ENCODE measurements at places on chromosomes 2 and 18. TPM values are rescaled to one million over a fixed set of nuclear protein-coding genes. Genes with fewer than 3 reads are reported as not detected.

GRCh38 chr2:217529271-217529670 lies 473.5 kb downstream of the TNS1 start:
- DNase-seq, result no peak

DNA sequence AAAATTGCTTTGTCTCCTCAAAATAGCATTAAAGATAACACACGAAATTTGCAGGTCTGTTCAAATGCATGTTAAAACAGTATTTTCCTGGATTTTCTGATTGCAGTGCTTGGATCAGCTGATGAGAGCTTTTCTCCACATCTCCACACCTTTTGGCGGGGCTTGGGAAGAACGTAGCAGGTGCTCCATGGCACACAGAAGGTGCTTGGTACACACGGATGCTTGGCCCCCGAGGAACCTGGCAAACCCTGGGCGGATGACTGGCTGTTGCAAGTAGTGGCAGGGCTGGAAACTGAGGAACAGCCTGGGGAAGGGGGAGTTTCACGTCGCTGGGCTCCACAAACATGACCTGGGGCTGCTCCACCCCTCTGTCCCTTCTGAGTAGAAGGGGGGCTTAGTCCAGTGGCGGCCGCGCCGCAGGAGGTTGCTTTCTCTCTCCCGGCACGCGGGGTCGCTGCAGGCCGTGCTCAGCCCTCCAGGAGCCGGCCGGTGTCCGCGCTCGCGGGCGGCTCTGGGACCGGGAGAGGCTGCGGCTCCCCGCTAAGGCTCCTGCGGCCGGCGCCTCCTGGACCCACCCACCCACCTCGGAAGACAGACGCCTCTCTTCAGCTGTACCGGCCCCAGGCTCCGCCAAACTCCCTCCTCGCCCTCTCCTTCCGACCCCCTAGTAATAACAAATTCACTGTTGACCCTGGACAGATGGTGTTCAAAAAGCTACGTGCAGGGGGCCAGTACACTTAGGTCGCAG lies 69.3 kb downstream of the MARCO start:
- DNase-seq, result no peak

DNA sequence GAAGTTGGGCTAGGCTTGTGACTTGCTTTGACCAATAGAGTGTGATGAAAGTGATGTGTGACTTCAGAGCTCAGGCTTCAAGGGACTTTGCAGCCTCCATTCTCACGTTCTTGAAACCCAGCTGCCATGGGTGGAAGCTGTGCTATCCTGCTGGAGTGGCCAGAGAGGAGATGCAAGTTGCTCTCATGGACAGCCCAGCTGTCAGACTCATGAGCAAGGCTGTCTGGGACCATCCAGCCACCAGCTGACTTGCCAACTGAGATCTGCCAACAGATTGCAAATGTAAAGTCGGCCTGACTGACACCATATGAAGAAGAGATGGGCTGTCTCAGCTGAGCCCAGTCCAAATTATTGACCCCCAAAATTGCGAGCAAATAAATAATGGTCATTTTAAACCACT lies 226.4 kb upstream of the CXCR4 start:
- DNase-seq, result no peak

DNA sequence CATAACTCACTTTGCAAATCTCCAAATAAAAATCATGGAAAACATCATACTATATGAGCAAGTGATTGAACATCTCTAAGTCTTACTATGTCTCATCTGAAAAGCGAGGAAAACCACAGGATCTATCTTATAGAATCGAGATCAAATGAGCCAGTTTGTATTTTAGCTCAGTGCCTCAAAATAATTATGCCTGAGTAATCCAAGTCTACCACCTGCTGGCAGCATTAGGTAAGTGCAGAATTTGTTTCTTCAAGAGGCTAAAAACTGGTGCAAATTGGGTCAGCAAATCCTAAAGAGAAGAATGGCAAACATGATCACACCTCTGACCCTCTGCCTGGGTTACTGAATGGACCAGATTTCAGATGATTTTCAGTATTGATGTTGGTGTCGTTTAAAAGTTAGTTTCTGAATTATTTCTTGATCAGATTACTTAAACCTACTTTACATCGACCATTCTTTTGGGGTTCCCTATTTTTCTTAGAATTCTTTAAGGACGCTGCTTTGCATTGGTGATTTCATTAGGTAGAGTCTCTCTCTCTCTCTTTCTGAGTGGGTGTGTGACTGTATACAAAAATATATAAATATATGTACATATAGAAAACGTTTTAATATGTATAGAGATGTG lies 12.7 kb upstream of the FHOD3 start:
- DNase-seq, result peak; percentile 64

DNA sequence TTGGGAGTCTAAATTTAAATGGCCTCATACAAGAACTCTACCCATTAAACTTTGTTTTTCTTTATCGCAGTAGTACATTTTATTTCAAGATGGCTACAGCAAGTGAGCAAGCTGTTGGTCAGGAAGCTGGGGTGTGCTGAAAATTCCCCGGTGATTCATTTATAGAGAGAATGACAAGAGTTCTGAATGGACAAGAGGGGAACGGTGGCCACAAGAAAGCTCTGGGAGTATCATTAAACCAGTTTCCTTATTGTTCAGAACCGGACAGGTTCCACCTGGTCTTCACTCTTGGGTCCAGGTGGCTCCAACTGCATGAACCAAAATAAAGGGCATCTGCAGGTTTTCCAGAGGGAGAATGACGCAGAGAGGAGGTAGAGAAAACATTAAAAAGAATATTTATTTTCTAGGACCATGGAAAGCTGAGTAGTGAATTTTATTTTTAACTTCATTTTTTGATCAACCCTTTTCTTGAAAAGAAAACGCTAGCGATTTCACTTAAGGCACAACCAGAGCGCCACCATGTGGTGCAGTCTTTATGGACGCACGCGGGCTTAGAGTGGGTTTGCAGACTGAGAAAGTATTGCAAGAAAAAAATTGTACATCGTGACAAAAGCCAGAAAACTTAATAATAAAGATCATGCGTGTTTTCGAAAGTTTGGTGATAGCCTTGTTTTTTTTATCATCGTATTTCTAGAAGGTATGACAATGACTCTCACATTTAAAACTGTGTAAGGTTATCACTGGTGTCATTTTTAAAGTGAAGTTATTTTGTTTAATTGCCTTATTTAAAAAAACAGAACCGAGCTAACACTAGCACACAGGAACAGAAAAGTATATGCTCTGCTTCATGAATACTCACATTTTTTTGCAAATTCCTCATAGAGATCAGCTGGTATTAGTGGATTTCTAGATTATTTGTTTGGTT lies 97.9 kb upstream of the NOL4 start:
- peak; percentile 5 for DNase-seq

Gene COL4A3
- not detected for total RNA-seq

GRCh38 chr2:110995911-110996310 lies 124.8 kb upstream of the BCL2L11 start:
- DNase-seq, result no peak

Gene UNC80
- 0.06 TPM for total RNA-seq

DNA sequence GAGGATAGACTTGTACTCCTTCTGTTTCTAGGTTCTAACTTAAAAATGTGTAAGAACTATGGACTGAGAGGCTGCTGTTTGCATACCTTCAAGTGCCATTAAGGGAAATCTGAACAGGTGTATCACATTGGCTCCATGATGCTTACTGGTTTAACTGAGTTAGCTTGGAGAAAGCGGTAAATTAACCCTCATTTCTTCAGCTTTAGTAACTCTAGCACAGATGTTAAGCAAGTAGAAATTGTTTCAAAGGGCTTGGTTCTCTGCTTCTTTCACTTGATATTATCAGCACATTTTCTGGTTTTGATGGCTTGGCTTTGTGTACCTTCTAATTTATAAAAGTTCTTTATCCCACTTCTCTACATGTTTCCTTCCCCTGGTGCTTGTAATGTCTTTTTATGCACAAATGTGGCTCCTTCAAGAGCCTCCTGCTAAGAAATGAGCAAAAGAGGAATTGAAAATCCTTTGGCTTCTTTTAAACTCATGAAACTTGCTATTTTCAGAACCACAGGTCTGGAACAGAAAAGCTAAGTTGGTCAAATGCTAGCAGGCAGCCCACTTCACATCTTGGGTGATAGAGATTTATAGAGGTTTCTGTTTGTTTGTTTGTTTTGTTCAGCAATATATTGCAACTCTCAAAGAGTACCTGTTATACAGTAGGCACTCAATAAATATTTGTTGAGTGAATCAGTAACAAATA lies 249.9 kb upstream of the THUMPD2 start:
- DNase-seq, result no peak

- DNase-seq, result no peak
Observed at GRCh38 chr2:240831594-240832204, 11.7 kb upstream of the KIF1A start.

DNA sequence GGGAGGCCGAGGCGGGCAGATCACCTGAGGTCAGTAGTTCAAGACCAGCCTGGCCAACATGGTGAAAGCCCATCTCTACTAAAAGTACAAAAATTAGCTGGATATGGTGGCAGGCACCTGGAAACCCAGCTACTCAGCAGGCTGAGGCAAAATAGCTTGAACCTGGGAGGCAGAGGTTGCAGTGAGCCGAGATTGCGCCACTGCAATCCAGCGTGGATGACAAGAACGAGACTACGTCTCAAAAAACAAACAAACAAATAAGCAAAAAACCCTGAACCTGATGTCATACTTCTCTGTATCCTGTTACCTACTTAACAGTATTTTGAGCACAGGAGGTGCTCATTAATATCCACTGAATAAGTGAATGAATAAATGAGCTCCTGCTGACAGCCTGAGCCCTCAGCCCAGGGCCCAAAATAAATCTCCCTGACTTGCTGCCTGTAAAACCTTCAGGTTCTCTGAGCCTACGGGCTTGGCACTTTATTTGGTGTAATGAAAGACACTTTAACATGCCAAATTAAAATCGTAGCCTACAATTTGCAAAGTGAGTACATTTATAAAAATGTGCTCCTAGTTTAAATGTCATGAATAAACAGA lies 215.1 kb downstream of the ZNF385B start:
- no peak for DNase-seq

DNA sequence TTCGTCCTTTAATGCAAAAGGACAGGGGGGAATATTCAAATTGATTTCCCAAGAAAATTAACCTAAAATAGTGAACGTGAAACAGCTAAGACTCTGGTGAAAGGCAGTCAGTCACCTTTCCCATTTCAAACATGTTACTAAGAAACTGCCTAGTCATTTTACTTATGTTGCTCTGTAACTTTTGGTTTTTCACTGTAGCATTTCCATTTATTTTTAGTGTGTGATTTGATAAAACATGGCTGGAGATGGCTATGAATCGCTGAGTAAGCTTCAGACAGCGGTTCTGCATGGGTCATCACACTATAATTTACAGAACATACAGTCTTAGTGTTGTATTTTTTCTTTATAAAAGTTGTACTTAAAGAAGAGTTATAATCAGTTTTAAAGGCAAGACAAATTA lies 16.0 kb upstream of the KIDINS220 start:
- DNase-seq, result no peak

GRCh38 chr2:99756059-99756458 lies 266.2 kb upstream of the REV1 start:
- no peak for DNase-seq

GRCh38 chr2:203909261-203909967 lies 27.1 kb upstream of the ICOS start:
- peak; percentile 67 for DNase-seq

All from glomerular endothelial cell (primary cell).